AG08396 (cell line): ENCODE measurements at places on chromosomes 1 and 21.

DNA sequence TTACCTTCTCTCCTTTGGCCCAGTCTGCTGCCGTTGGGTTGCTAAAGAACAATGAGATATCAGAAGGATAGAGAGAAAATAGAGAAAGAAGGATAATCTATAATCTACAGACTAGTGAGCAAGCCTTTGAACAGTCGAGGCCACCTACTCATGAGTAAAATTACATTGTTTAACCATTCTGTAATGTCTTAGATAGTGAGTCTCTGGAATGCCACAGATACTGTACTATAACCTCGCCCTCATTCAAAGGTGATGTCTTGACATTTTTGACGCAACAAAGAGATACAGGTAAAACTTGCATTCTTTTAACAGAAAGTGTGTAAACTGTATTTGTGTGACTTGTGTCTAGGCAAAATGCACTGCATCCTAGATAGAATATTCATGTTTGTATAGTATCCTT, 77.9 kb downstream of the LAMC1 start:
- no peak for DNase-seq

DNA sequence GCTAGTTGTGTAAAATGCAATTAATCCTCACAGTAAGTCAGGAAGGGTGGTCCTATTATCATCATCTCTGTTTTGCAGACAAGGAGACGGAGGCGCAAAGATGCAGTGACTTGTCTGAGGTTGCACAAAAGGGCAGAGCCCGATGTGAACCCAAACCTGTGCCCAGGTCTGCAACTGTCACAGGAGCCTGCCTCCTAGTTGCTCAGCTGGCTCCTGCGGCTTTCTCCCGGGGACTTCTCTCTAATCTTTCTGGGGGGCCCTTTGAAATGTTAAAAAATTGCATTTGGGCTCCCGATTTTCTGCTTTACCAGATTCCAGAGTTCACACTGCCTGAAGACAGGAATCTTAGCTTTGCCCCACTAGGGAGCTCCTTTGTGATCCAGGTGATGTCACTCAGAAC, 9.4 kb downstream of the CNR2 start:
- no peak for DNase-seq

DNA sequence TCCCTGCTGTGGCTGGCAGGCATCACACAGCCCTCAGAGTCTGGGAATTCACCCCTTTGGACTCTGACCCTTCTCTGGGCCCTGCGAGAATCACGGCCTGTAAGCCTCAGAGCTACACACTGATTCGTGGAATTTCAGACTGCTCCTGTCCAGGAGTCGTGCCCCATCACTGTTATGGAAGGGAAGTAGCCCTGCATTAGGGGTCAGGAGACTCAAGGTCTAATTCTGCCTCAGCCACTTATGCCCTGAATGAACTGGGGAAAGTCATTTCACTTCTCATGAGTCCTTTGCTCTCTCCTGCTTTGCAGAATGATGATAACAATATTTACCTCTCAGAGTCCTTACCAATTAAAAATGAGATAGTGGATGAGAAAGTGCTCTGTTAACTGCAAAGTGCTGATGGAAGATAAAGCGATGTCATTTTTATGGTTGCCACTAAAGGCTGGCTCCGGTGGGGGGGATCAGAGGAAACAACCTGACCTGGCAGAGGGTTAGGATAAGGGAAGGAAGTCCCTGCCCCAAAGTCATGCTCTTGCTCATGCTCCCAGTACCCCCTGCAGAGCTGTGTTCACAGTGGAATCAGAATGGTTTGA, 148.6 kb upstream of the CD34 start:
- DNase-seq: no peak

GRCh38 chr21:46284733-46285132, 678 bp downstream of the MCM3AP start:
- DNase-seq: no peak

- DNase-seq: no peak
Observed at GRCh38 chr21:35095859-35096291, 46.8 kb upstream of the RUNX1 start.

- DNase-seq: no peak
Observed at GRCh38 chr1:25669781-25670567, 53.4 kb downstream of the MAN1C1 start.

DNA sequence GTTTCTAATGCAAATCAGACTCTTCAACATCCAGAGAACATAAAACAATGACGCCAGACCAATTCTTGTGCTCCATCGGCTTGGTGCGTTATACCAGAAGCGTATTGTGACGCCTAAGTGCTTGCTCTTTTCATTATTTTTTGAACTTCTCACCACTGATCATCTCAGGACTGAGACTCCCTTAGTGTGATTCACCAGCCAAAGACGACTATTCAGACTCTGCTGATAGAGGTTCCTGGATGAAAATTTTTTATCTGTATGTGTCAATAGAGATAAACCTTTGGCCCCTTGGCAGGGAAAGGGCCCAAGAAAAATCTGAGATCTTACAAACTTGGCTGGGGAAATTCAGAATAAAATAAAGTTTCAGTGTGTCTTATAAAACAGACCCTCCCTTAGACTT, 856 bp upstream of the GREM2 start:
- no peak for DNase-seq

GRCh38 chr1:168312718-168313604, 32.3 kb downstream of the TBX19 start:
- no peak for DNase-seq

DNA sequence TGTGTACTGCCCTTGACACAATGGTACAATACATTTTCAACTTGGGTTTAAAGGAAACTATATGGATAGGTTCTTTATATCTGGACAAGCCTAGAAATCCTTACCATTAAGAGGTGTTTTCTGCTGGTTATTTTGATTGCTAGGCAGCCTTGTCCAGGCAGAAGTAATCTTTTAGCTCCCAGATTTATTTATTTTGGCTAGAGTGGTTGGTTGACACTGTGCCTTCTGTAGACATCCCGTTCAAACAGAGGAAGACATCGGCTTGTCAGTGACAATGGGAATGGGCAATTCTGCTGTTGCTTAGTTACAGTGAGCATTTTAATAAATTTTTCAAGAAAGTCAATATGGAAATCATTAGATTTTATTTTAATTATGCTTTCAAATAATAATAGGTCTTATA, 138.8 kb downstream of the VPS13D start:
- no peak for DNase-seq

- no peak for DNase-seq
Observed at GRCh38 chr1:240306673-240307072, 215.0 kb downstream of the FMN2 start.

- no peak for DNase-seq
Observed at GRCh38 chr21:38493549-38494250, 4.6 kb downstream of the ERG start.

DNA sequence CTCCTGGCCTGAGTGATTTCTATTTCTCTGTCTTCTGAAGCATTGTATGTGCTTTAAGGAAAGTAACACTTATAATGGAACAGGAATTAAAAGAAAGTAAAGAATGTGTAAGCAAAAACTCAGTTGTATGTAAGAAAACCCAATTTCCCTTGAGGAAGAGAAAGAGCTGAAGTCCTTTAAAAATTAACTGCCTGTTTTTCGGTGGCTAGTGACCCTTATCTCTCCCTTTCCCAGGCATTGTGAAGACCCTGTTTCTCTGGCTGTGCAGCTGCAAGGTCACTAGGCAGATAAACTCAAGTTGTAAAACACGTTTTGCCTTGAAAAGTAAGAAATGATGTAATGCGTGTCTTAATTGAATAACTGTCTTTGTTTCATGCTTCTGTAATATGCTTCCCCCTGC, 8.5 kb downstream of the MYOM3 start:
- no peak for DNase-seq

DNA sequence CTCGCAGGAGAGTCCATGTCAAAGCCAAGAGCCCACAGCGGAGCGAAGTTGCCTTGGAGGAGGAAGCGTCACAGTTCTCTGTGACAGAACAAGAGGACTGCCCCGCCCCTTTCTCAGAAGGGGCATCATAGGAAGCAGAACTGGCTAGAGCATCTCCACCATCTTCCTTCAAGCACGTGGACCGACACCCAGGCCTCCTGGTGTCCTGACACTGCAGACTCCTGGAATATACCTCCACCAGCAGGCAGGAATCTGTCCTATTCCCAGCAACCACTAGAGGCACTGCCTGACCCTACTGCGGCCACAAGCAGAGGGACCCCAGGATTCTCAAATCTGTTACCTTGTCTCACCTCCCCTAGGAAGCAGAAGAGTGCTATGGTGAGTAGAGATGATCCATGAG, 37.8 kb downstream of the GPA33 start:
- DNase-seq: no peak

DNA sequence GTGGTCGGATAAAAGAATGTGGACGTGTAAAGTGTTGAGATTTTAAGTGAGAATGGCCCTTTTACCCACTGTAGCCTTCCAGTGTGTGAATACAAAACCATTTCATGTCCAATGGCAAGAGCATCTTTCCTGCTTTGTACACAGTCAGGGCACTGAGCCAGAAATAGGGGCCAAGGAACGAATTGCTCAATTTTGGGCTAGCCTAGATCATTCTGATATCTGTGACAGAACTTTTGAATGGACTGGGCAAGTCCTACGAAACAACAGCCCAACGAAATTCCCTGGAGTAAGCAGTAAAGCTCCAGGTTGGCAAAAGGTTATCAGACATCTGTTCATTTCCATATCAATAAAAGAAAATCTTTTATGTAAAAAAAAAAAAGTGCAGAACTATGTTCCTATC, 5.5 kb downstream of the KIF26B start:
- DNase-seq: no peak

DNA sequence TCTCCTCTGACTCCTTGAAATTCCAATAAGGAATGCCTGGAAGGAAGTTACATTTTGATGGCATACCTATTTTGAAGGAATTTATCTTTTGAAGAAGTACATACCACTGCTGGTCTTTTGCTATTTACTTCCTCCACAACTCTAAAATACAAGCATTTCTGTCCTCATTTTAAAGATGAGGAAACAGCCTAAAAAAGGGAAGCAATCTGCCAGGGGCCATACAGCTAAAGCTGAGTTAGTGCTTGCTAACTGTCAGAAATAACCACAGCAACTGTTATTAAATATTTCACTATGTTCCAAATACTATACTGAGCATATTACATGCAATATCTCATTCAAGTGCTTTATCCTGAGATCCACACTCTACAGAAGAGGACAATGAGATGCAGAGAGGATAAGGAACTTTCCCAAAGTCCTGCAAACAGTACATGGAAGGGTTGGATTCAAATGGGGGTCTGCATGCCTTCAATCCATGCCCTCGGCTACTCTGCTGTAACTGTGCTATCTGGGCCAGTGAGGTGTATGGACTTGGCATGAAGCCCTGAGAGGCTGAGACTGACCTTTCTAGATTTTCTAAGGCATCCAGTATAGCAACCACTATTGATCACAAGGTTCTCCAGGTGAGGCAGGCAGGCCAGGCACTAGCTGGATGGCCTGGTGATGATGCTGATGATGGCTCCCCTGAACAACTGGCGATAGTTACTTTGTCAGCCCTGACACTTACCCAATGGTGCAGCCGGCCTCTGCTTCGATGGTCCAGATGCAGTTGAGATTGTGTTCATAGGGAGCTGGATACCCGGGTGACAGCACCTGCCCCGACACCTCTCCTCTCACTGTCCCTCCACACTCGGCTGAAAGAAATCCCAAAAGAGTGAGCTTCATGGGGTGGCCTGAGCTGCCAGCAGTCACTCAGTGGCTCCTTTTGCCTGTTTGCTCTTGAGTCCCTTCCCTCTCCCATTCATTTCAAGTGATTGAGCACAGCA, 171.4 kb upstream of the HMGB4 start:
- no peak for DNase-seq

DNA sequence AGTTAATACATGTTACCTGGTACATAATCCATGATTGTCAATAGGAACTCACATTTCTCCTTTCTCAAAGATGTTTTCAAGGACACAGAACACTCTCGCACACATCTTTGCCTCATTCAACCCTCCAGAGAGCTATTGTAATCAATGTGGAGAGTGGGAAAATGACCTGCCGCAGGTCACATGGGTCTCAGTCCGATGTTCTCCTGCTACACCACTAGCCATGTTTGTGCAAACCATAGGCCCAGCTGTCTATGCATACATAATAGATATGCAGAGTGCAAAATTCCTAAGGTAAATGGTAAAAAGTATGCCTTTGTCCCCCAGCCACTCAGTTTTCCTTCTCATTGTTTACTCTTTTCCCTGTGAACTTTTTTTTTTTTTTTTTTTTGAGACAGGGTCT, 89.2 kb downstream of the ADSS2 start:
- no peak for DNase-seq

GRCh38 chr1:234606784-234607108, 3.2 kb downstream of the IRF2BP2 start:
- no peak for DNase-seq

GRCh38 chr1:243313635-243314536, 58.0 kb downstream of the SDCCAG8 start:
- no peak for DNase-seq

- DNase-seq: peak; percentile 30
Observed at GRCh38 chr1:83882906-83883305, 116.0 kb downstream of the TTLL7 start.

DNA sequence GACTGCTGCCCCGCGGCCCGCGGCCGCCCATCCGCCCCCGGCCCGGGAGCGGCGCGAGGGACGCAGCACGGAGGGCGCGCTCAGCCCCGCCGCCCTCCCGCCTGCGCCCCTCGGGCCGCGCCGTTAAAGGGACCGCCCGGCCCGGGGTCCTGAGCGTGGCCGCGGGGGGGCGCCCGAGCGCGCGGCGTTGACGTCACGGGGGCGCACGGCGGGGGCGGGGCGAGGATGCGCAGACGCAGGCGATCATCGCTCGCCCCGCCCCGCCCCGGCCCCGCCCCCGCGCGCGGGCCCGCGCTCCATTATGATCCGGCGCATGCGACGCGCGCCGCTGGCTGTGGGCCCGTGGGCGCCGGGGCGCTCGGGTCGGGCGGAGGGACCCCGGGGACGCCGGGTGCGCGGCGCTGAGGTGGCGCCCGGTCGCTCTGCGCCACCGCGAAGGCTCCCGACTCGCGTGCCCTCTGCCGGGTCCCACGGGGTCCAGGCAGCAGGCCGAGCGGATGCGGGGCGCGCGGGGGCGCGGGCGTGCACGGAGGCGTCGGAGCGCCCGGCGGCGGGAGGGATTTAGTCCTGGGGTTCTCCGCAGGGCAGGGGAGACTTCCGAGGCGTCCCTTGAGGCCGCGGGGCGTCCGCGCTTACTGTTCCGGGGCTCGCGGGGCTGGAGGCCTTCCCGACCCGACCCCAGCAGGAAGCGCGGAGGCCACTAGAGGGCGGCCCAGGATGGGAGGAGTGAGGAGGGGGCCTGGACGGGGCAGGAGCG, at the start of gene DVL1:
TSS of gene DVL1 (minus strand) at position 163 of the 757 bp plus-strand sequence. CDS start 353 bp downstream, outside the sequence.
- DNase-seq: peak; percentile 93

- DNase-seq: no peak
Observed at GRCh38 chr1:78718566-78718965, 68.9 kb downstream of the IFI44 start.
